Stimulated activated CD8-positive, alpha-beta memory T cell treated with anti-CD3 and anti-CD28 coated beads, Interleukin-7, amount 100 ng/mL, for 48 hours (primary cell): ENCODE measurements at places on chromosomes 5 and 9.
A peak's percentile ranks its signal among the peaks of the same experiment; 100 is the strongest.

DNA sequence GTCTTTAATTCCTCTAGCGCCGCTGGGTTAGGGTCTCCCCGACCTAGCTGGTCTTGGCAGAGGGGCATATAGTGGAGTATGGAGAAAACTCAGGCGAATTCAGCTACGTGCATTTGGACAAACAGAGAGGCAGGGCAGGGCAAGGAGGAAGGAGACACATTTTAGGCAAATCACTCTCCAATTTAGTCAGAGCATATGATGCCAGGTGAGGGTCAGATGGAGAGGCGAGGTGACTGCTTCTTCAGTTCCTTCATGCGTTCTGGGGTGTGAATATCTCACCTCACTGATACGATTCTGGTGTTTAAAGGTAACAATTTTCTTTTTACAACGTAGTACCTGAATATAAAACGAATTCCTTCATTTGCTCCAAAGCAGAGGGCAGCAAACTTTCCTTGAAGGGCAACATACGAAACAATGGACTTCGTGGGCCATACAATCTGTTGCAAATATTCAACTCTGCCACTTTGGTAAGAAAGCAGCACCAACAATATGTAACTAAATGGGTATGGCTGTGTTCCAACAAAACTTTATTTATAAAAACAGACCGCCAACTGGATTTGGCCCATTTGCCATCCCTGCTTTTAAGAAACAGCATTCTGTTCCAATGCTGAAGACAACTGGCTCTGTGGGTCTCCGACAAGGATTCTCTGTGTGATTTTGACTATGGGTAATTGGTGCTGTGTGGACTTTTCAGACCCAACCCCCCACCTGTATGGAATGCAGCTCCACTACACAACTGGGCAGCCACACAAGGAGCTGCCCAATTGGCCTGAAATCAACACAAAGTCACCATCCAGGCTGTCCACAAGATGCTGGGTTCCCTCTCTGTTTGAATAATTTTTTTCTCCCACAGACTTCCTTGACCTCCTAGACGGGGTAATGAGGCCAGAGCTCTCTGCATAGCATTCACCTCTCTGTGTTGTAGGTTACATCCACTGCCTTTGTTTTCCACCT is 53.8 kb downstream of the RAPGEF1 start:
- DNase-seq = no peak

- DNase-seq = peak; percentile 37
These were observed 1.3 kb downstream of the MAP3K1 start for GRCh38 chr5:56816546-56817081.

DNA sequence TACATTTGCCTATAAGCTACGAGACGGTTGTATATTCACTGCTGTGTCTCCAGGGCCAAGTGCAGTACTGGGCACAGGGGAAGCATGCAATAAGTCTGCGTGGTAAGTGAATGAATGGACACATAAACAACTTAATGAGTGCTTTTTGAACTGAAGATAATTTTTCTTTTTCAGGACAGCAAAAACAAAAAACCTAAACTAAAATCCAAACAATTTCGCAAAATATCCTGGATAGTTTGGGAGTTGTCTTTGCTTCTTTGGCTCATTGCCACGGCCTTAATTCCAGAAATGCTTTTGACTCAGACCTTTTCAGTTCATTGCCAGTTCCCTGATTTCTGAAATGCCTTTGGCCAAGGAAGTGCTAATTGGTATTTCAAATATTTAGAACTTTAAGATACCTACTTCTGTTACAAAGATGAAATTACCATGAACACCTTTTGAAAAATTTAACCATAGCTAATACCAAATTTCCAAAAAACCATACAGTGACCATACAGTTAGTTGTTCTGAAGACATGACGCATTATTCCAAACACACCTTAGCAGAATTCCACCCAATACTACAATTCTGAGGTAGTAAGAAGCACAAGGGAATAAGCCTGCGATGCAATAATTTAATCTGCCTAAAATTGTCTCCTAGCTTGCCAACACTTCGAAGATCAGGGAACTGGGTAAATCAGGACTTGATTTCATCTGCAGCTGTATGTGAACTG is 42.8 kb downstream of the TEK start:
- no peak for DNase-seq

DNA sequence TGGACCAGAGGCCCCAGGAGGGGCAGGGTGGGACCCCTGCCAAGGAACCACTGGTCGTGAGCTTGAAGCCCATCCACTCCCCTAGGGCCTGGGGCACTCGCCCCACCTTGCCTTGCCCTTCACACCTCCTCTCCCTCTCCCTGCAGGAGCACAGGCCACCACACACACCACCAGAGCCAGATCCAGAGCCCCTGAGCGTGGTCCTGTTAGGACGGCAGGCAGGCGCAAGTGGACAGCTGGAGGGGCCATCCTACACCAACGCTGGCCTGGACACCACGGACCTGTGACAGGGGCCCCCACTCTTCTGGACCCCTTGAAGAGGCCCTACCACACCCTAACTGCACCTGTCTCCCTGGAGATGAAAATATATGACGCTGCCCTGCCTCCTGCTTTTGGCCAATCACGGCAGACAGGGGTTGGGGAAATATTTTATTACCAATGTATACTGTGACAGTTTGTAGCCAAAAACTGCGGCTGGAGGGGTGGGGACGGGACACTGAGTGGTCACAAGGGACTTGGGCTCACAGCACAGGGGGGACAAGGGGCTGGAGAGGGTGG is 14.5 kb downstream of the GPRIN1 start:
- DNase-seq = no peak

GRCh38 chr5:138336952-138337684 is 948 bp upstream of the FAM53C start:
- no peak for DNase-seq

DNA sequence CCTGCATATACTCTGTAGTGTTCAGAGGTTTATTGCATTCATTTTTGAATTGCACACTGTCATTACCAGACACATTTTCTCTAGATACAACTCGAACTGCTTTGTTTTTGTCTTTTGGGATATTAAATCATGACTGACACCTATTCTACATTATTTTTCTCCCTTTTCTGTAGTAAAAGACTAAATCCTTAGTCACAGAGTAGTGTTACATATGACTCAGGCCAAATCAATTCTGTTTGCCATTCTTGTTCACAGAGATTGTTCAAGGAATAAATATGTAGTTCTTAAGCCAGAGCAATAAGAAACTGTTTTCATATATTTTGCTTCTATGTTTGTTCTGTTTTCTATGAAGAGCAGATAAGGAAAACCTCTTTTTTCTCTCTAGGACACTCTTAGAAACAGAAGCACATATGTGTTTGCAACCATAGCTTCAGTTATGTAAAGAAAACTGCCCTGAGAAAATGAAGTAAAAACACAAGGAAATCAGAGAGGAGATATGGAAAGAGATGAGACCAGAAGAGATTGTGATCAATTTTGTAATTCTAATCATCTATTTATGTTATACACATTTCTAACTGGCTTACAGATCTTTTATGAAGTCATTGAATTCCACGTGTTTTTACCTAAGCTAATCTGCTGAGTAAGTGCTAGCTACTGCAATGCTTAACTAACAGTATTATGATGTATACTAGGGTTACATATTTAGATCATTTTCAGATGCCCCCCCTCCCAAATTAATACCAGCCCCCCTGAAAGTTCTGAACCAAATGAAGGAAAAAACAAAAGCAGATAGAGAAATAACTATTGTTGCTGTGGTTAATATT is 1995.6 kb upstream of the CDH6 start:
- DNase-seq = no peak

DNA sequence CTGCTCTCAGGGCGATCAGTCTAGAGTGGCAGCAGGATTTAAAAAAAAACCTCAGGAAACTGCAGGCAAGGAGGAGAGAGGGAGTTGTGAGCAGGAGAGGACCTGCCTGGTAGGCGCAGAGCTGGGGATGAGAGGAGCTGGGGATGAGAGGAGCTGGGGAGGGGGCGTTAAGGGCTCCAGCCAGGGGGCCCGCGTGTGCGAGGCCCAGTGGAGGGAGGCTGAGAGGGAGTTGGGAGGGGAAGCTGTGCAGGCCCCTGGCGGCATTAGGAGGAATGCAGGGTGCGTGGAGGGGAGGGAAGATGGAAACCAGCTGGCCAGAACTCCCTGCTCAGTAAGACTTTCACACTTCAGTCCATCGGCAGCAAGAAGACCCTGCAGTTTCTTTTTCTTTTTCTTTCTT is 45.2 kb upstream of the HMCN2 start:
- DNase-seq = no peak

GRCh38 chr9:17604556-17604955 is 25.7 kb downstream of the SH3GL2 start:
- DNase-seq = no peak

DNA sequence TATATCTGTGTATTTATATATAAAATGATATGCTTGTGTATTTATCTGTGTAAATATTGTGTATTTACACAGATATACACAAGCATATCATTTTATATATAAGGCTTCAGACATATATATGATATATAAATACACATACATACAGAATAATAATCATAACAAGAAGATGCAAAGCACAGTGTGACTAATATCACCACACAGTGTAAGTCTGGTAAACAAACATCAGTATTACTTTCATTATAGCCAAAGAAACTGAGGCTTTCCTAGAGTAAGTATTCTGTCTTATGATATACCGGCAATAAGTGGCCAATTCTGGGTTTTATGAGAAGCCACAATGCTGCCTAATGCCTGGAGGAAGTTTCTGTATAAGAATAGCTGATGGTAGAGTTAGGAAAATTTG is 29.9 kb upstream of the RAPGEF6 start:
- no peak for DNase-seq

DNA sequence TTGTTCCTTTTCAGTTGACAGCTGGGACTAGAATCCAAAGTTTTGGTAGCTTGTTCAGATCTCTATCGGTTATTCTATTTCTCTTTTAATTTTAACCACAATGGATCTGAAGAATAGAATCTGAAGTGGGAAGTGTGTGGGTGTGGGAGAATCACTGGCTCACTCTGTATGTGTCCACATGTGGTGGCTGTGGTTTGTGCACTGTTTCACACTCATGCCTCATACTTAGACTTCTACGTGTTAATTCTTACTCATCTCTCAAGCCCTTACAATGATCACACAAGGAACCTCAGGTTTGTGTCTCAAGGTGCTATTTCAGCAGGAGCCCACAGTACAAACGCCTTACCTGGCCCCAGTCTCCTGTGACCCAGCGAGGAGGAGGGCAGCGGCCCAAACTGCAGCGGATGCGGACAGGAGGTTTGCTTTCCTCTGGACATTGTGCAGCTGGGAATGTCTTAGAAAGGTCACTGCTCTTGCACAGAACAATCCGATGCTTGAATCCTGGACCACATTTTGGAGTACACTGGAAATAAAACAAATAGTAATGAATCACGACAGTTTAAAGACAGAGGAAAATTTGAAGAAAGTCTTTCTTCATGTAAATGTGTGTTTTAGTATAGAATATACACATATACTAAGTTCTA is 309.1 kb downstream of the ADAMTS6 start:
- DNase-seq = peak; percentile 80

GRCh38 chr9:88796947-88797346 is 194.3 kb upstream of the S1PR3 start:
- DNase-seq = no peak

DNA sequence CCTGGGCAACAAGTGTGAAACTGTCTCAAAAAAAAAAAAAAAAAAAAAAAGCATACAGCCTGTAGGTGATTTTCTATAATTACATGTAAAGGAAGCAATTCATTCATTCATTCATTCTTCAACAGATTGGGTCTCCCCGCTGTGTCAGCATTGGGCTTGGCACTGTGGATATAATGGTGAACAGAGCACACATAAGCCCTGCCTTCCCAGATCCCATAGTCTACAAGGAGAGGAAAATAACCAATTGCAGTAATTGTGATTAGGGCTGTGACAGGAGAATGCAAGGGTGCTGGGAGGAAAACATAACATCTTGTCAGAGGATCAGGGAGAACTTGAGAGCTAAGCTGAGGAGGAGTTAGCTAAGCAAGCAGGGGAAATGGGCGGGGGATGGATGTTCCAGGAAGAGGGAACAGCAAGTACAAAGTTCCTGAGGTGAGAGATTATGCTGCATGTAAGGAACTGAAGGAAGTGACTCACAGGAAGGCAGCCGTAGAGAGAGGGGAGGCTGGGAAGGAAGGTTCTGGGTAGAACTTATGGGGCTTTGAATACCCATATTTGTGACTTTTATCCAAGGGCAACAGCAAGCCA is 24.0 kb upstream of the KLF9 start:
- DNase-seq = no peak

- no peak for DNase-seq
These were observed 26.0 kb downstream of the TMEM174 start for GRCh38 chr5:73198833-73199592.

GRCh38 chr5:14366763-14367162 is 214.8 kb upstream of the OTULINL start:
- no peak for DNase-seq

- DNase-seq = no peak
These were observed 20.1 kb upstream of the SLC36A1 start for GRCh38 chr5:151427258-151427657.

- no peak for DNase-seq
These were observed 789.3 kb downstream of the SEMA5A start for GRCh38 chr5:8756498-8757084.

GRCh38 chr9:20087481-20087880 is 298.6 kb upstream of the SLC24A2 start:
- no peak for DNase-seq

- no peak for DNase-seq
These were observed 17.3 kb downstream of the TCF7 start for GRCh38 chr5:134131578-134132350.

DNA sequence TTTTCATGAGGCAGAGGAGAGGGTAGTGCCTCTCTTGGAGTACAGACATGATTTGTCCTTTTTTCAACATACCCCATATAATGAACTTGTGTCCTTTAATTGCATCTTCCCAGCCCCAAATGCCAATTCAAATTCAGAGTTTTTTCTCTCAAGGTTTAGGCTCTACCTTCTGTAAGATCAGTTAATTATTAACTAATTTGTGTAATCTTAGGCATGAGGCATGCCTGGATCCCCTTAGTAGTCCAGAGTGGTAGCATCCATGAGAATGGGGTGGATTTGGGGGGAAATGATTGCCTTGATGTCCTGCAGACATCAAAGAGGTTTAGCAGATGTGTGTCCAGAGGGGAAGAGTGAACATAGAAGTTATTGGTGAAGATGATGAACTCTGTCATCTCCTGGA is 533.3 kb downstream of the LRRC70 start:
- DNase-seq = no peak

DNA sequence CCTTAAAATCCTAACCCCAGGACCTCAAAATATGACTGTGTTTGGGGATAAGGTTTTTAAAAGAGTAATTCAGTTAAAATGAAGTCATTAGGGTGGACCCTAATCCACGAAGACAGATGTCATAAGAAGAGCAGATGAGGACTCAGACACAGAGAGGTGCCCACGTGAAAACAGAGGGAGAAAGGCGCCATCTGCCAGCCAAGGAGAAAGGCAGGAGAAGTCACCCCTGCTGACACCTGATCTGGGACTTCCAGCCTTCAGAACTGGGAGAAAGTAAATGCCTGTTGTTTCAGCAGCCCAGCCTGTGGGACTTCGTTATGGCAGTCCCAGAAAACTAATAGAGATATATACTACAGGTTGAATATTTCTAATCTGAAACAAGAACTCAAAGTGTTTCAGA is 67.4 kb downstream of the ROR2 start:
- no peak for DNase-seq
